Cerebellum (tissue), 4 donors: ENCODE measurements at places on chromosomes 6 and 20. TPM values are rescaled to one million over a fixed set of nuclear protein-coding genes. Genes with fewer than 3 reads are reported as not detected.
A peak's percentile ranks its signal among the peaks of the same experiment; 100 is the strongest.

Gene CTCFL
- total RNA-seq = not detected

DNA sequence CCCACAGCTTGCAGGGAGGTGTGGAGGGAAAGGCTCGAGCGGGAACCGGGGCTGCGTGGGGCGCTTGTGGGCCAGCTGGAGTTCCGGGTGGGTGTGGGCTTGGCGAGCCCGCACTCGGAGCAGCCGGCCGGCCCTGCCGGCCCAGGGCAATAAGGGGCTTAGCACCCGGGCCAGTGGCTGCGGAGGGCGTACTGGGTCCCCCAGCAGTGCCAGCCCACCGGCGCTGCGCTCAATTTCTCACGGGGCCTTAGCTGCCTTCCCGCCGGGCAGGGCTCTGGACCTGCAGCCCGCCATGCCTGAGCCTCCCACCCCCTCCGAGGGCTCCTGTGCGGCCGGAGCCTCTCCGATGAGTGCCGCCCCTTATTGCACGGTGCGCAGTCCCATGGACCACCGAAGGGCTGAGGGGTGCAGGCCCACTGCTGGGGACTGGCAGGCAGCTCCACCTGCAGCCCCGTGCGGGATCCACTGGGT, 1242.2 kb upstream of the EYS start:
- DNase-seq = no peak

GRCh38 chr20:9412309-9412708, 102.1 kb upstream of the LAMP5 start:
- no peak for DNase-seq

DNA sequence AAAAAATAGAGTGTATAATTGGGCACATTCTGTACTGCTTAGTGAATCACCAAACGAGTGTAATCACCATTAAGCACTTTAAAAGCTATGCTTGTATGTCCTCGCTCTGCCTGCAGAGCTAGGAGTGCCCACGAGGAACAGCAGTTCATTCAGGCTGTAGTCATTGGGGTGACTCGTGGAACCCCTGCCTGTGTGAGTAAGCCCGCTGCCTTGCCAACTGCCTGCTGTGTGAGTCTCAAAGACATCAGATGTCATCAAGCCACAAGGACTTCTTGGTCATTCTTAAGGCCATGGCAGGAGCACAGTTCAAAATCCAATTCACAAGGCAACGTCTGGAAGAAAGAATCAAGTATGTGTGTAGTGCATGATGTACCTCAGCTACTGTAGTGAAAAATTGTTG, 60.4 kb downstream of the FOXO3 start:
- DNase-seq = peak; percentile 28

- no peak for DNase-seq
Measured at GRCh38 chr6:129146902-129147301, 264.0 kb downstream of the LAMA2 start.

GRCh38 chr20:35711588-35712209, 12.5 kb downstream of the ROMO1 start:
- DNase-seq = no peak

DNA sequence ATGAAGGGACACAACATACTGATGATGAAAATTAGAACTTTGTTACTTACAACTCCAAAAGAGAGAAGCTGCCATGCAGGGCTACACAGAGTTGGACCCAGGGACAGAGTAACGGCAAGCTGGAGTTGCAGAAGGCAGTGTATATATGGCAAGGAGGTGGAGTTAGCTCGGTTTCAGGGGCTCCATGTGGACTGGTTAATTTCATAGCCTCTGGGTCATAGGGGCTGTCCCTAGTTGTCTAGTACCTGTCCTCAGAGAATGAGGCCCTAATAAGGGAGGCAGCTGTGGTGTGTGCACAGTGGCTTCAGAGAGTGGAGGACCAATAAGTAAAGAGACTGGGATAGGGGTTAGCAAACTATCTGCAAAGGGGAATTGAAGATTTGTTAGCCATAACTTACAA, 7.9 kb upstream of the ZSCAN12 start:
- DNase-seq = no peak
